ENCODE measurements at places on chromosomes 12 and 14.
A peak's percentile ranks its signal among the peaks of the same experiment; 100 is the strongest.

- peak; percentile 26 for DNase-seq
These were observed 53.1 kb downstream of the RFLNA start for GRCh38 chr12:124347805-124348658.

GRCh38 chr12:79645235-79645630 lies 45.5 kb downstream of the PAWR start:
- no peak for DNase-seq

GRCh38 chr14:60862283-60862682 lies 118.6 kb downstream of the TRMT5 start:
- DNase-seq = no peak

DNA sequence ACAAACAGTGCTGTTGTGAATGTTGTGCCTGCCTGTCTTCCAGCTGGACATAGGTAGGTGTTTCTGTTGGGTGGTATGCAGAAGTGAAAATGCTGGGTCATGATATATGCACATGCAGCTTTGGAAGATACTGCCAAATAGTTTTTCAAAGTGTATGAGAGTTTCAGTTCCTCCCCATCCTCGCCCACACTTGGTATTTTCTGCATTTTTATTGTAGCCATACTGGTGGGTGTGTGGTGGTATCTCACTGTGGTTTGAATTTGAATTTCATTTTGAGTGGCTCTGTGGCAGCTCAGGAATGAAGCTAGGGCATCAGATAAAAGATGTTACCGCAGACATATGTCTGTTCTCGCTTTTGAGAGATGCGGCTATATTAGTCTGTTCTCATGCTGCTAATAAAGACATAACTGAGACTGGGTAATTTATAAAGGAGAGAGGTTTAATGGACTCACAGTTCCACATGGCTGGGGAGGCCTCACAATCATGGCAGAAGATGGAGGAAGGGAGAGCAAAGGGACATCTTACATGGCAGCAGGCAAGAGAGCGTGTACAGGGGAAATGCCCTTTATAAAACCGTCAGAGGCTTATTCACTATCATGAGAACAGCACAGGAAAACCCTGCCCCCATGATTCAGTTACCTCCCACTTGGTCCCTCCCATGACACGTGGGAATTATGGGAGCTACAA lies 183.1 kb downstream of the CAND1 start:
- no peak for DNase-seq

- DNase-seq = no peak
These were observed 17.1 kb downstream of the INSM2 start for GRCh38 chr14:35551081-35551480.

DNA sequence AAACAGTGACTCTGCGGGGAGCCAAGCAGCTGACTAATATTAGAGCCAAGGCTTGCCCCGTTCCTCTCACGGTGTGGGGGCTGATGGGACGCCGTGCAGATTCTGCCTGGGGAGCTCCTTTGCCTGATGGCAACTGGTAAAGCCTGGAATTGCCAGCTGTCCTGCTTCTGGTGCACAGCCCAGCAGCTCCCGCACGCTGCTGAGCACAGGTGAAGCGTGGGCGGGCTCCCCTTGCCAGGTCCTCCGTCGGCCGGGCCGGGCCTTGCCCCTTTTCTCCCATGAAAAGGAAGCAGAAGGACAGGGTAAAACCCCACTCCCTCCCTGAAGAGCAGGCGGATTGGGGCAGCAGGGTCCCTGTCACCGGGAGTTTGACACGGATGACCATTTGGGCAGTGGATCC lies 79.0 kb downstream of the WDR20 start:
- no peak for DNase-seq

Data from stimulated activated CD4-positive, alpha-beta T cell treated with anti-CD3 and anti-CD28 coated beads, Interleukin-15, amount 100 ng/mL, for 1 hour (primary cell).